ENCODE measurements at places on chromosomes 2 and 18. TPM values are rescaled to one million over a fixed set of nuclear protein-coding genes. Genes with fewer than 3 reads are reported as not detected.

DNA sequence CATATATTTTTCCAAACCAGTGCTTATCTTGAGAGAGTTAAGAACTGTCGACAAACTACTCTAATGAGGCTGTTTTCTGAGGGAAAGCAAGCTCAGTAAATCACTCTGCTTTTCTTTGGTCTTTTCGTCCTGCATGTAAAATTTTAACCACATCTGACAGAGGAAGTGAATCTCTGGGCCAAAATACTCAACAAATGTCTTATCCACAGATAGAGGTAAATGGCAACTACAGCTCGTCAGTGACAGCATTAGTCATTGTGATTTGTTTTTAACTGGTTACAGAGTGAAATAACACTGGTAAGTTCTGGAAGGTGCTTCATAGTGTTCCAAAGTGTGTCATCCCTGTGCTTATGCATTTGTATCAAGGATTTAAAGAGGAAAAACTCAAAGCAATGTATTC, 82.6 kb upstream of the SLC8A1 start:
- no peak for DNase-seq

DNA sequence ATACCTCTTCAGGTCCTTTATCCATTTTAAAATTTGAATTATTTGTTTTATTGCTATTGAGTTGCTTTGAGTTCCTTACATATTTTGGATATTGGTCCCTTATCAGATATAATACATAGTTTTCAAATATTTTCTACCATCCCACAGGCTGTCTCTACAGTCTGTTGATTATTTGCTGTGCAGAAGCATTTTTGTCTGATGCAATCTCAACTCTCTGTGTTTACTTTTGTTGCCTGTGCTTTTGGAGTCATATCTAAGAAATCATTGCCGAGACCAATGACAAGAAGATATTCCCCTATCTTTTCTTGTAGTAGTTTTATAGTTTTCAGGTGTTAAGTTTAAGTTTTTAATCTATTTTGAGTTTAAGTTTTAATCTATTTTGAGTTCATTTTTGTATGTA, 25.2 kb upstream of the RASGRP3 start:
- no peak for DNase-seq

DNA sequence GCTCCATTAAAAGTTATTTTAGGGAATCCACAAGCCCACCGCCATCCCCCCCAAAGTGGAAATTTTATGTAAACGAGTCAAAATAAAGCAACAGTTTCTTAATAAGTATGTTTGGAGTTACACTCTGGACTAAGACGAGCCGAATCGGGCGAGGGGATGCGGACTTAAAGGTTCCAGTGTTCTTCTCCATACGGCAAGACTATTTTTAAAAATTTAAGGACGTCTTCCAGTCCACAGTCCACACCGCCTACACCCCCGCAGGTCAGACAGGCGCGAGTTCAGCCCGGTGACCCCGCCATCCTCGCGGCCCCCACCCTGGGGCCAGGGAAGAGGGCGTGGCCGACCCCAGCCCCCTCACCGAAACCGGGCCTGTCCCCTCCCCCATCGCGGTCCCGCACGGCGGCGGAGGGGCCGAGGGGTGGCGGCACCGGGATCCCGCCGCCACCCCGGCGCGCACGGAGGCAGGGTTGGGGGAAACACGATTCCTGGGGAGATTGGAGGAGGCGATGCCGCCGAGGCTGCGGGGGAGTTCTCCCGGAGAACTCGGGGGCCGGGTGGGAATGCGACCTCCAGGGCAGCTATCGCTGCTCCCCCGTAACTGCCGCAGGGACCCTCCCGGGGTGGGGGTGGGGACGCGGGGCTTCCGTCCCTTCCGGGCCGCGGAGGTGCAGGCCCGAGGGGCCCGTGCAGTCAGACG, 24.5 kb upstream of the SMAD7 start:
- DNase-seq = no peak

GRCh38 chr2:887639-888038, 63.0 kb upstream of the SNTG2 start:
- DNase-seq = no peak

GRCh38 chr18:54531402-54532065, 59.5 kb upstream of the DYNAP start:
- DNase-seq = no peak

DNA sequence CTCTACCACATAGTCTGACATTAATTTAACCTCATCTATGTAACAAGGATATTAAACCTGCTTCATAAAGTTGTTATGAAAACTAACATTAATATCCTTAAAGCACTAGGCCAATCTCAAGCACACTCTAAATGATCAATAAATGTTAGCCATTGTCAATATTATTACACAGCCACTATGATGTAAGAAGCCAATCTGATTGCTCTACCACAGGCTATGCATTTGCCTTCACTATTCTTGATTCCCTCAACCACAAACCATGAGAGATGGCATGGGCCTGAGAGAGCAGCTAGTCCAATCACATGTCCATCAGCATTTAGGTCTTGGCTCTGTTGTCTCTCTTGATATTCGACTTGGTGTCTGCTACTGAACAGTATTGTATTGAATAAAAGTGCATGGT, 4.2 kb downstream of the SLC25A12 start:
- DNase-seq = no peak

DNA sequence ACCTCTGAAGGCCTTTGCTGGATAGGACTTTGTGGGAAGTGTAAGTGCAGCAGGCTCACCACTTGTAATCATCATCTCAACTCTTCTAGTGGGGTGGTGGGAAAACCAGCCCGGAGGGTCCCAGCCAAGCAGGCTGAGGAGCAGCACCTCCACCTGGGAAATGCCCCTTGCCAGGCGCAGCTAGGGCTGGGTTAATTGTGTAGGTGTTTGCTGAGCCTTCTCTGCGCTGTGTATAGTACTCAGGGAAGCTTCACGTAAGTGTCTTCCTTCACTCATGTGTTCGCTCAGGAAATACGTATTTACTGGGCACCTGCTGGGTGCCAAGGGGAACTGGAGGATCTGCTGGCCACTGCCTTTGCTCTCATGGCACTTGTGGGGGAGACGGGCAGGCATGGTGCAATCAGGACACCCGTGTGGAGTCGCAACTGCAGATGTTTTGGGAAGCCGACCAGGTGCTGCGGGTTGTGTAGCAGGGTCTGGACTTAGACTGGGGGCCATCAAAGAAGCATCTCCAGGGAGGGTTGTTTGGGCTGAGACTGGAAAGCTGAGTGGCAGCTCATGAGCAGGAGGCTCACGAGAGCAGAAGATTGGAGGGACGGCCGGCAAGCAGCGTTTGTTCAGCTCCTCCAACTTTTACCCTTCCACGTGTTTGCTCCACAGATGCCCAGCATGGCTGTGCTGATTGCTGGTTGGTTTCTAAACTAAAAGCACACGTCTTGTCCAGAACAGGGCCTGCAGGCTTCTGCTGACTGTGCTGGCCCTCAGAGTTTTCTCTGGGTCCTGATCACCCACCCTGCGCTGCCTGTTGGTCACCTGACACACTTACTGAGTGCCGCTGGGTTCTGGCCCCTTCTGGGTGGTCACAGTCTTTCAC, 164.6 kb downstream of the LDLRAD4 start:
- DNase-seq = no peak

GRCh38 chr2:112216167-112216566, 38.7 kb downstream of the ZC3H8 start:
- DNase-seq = no peak

DNA sequence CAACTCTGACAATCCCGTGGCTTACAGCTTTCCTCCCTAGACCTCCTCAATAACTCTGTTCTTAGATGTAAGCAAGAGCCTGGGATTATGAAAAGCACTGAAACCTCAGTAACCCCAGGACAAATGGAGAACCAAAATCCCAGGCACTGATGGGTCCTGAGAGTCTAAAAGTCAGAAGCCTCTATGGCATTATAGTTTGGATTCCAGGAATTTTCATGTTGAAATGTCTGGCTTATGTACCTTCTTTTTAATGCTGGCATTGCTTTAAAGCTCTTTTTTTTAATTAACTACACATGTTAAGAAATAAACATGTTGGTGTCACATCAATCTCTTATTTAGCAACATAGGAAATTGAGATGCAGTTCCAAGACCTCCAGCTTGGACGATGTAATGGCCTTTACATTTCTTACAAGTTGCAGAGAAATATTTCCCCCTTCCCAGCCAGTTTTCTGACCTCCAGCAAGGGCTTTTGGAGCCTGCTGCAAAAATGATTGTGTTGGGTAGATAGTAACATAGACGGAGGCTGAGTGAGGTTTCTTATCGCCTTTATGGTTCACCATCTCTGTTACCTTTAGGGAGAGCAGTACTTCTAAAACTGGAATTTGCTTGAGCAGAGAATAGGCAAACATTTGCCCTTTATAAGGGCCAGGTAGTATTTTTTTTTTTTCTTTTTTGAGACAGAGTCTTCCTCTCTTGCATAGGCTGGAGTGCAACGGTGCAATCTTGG, 84.8 kb upstream of the RASGRP3 start:
- no peak for DNase-seq

GRCh38 chr18:55096263-55096951, 137.1 kb upstream of the CCDC68 start:
- DNase-seq = no peak

DNA sequence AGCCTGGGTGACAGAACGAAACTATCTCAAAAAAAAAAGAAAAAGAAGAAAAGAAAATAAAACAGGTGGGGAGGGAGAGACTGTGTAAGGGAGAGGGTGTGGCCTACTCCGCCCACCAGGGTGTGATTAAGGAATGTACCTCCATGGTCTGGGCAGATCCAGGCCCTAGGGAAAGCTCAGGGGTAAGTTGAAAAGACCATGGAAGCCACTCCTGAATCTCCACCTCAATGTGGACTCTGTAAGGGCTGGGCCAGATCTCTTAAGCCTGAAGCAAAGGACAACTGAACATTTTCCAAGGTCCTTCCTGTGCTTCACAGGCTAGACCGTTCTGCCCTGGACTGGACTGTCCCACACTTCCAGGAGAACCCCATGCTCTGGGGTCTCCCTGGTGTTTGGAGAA, 9.7 kb upstream of the ATG16L1 start:
- DNase-seq = no peak

GRCh38 chr2:66579186-66580126, 144.5 kb downstream of the MEIS1 start:
- no peak for DNase-seq

- no peak for DNase-seq
Measured at GRCh38 chr2:85438201-85439024, 19.9 kb downstream of the SH2D6 start.

- DNase-seq = no peak
Measured at GRCh38 chr2:86446060-86446459, 4.9 kb downstream of the KDM3A start.

DNA sequence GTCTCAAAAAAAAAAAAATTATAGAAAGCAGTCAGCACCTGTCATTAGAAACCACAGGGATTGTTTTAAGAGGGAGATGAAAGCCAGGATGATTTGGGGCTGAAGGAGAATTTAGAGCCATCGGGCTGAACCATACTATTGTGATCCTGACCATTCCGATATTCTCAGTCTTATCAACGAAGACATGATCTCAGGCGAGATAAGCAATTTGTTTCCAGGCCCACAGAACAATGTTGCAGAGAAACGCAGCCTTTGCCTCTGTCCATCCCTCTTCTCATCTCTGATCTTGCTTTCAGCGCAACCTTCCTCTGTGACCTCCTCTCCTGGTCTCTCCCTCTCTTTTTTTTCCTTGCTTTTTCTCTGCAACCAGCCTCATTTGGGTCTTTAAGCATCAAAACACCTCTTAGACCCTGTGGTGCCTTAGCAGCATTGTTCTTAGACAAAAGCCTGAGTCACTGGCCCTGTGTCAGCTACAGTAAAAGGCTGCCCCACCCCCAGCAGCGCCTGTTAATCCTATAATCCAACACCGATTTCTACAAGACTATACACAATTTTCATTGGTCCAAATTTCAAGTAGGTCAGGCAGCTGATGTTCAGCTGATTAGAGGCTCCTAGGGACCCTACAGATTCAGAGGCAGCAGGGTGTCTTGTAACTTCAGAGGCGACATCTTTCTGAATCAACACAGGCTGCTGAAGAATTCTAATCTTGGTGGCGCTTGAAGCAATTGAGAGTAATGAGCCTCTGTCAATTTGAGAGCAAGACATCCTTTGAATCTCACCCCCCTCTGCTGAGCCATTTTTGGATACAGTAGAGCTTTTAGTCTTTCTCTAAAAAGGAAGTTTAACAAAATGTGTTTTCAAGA, 206.0 kb downstream of the NCK2 start:
- DNase-seq = no peak

DNA sequence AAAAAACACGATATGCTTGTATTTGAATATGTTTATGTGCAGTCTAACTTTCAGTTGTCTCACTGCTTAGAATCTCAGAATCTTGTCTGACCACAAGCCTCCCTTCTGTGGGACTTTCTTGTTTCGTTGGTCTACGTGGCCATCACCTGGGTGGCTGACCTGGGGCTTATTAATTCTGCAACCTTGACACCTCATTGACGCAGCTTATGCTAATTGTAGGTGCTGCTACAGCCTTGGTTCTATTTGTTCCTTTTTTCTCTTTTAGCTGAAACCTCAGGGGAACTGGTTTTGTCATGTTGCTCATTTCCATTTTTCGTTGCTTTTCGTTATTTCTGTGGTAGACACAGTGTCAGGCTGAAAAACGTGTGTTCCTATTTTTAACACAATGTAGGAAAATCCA, 273.7 kb downstream of the SLC4A3 start:
- no peak for DNase-seq

DNA sequence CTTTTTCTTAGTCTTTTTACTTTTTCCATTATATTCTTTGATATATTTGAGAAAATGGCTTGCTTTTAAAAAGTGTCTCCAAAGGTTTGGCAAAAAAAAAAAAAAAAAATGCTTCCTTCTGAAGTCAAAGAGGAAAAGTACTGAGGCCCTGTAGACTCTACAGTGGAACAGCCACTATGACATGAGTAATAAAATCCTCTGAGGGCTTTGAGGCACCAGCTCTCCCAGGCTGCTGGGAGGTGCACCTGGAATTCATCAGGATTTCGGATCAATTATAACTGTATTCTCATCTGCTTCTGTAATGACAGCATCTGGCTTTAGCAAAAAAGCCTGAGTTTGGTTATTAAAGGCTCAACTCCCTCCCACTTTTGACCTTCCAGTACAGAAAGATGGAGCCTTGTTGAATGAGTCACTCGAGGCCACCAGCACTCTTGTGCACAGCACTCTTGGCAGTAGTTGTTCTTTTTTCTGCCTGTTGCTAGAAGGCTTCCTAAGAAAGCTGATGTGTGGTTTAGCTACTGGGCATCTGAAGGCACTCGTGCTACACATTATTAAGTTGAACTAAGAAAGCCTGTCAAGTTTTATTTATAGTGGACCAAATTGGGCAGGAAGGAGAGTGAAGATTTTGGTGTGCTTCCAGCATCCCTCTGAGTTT, 131.3 kb downstream of the PRPF40A start:
- DNase-seq = no peak

GRCh38 chr2:32416519-32416918, 59.7 kb downstream of the BIRC6 start:
- DNase-seq = no peak

DNA sequence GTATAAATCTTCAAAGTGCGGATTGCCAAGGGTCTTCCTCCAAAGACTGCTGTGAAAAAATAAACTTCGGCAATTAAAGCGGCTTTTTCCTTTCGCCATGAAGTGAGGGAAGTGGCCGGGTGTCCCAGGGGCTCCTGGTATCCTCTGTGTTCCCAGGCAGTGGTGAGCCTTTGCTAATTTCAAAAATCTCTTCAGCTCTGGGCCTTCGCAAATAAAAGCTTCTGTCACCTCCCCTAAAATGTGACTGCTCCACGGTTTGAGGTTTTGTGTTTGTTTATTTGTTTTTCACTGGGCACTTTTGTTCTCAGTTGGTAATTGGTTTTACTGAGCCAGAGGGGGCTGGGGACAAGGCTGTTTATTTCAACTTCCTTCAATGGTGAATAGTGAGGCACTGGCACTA, 270.1 kb upstream of the POU3F3 start:
- no peak for DNase-seq

Gene EVA1A
- not detected for total RNA-seq

Gene PLEKHH2
- total RNA-seq = 0.19 TPM

Gene LCT
- total RNA-seq = not detected

Gene MAPK4
- not detected for total RNA-seq

Gene HJURP
- 1.5 TPM for total RNA-seq

Gene PPP1R1C
- not detected for total RNA-seq
